Skeletal muscle tissue (tissue), 5 donors: ENCODE measurements at places on chromosomes 5 and 9. TPM values are rescaled to one million over a fixed set of nuclear protein-coding genes. Genes with fewer than 3 reads are reported as not detected.

CDKN2B gene
- total RNA-seq, result not detected

FCN2 gene
- 1.0 TPM for total RNA-seq

NADK2 gene
- total RNA-seq, result 27.1 TPM

LCN1 gene
- not detected for total RNA-seq

NXNL2 gene
- 0.52 TPM for total RNA-seq

CMYA5 gene
- total RNA-seq, result 93.9 TPM

CDKN2A gene
- total RNA-seq, result not detected

EQTN gene
- not detected for total RNA-seq

TEX48 gene
- total RNA-seq, result not detected

PPP2R2B gene
- total RNA-seq, result 4.7 TPM

NPR3 gene
- total RNA-seq, result 9.9 TPM

TLX3 gene
- not detected for total RNA-seq

LRRC19 gene
- not detected for total RNA-seq

UGCG gene
- total RNA-seq, result 42.3 TPM

PLAC8L1 gene
- not detected for total RNA-seq

OCLN gene
- total RNA-seq, result 0.52 TPM

SLC27A6 gene
- total RNA-seq, result 1.6 TPM

BTNL9 gene
- total RNA-seq, result 9.9 TPM

DOLK gene
- 11.5 TPM for total RNA-seq

FAM200C gene
- total RNA-seq, result 13.0 TPM

SPATA31D4 gene
- not detected for total RNA-seq

ARL15 gene
- 42.3 TPM for total RNA-seq
